Upper lobe of left lung (tissue), 6 donors: ENCODE measurements at places on chromosomes 1 and 21. TPM values are rescaled to one million over a fixed set of nuclear protein-coding genes. Genes with fewer than 3 reads are reported as not detected.

The KRTAP13-1 gene
- not detected for total RNA-seq

DNA sequence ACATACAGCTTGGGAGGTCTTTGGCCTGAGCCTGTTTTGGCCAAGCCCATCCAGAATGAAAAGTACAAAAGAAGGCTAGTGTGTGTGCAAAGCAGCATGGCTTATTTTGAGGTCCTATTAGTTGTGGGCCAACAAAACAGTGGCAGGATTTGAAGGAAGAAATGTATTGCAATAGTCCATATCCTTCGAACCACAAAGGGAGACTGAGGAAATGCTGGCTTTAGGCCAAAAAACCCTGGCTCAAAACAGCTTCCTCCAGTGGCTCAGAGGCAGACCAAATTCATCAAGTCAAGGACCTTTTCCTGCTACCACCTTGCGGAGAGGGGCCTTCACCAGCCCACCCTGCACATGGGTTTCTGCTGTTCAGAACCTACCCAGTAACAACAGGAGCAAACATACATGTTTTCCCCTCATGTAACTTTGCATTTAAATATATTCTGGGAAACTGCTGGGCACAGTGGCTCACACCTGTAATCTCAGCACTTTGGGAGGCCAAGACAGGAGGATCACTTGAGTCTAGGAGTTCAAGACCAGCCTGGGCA, 43.3 kb downstream of the VPS26C start:
- no peaks in the 10 kb centered on the region for H3K27me3 ChIP-seq
- H3K4me3 ChIP-seq = no peak overlapping the region
- H3K36me3 ChIP-seq = peaks cover 8% of the 10 kb centered on the region
- no peak overlapping the region for H3K27ac ChIP-seq
- H3K4me1 ChIP-seq = peaks cover 8% of the 10 kb centered on the region

DNA sequence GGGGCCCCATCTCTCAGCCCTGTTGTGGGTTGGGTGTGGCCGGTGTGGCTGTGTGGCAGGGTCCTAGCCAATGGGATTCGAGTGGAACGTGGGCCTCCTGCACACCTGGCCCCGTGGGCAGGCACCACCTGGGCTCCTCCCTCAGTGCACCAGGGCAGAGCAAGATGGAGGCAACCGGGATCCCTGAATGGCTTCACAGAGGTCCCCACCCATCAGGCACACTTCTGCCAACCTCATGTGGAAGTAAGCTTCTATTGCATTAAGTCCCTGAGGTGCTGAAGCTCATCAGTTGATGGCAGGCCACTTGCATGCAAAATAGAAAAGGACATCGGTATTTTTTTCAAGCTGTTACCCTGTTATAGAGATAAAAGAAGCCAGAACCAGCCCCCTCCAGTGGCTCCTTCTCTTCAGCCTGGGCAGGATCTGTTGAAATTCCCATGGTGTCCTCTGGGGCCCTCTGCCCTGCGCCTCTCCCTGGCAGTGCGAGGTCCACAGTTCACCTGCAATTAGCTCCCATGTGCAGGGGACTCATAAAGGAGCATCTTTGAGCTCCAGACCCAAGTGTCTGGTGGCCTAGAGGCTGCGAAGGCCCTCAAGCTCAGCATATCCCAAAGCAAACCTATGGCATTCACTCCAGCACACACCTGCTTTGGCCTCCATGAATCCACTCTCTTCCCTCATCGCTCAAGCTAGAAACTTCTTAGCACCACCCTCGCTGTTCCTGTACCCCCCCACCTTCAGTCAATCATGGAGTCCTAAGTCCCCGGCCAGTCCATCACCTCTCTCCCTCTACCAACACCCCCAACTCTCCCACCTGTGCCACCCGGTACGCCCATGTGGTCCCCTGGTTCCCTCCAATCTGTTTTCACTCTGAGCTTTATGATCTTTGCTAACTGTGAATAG, 2.1 kb upstream of the SLC45A1 start:
- H3K36me3 ChIP-seq = no peaks in the 10 kb centered on the region
- H3K4me3 ChIP-seq = no peak overlapping the region
- no peak for DNase-seq
- H3K27me3 ChIP-seq = no peaks in the 10 kb centered on the region
- H3K27ac ChIP-seq = peak overlapping the region; percentile 4

GRCh38 chr1:214446772-214447556, 104.4 kb downstream of the PTPN14 start:
- H3K4me3 ChIP-seq = no peak overlapping the region
- DNase-seq = no peak
- H3K27ac ChIP-seq = no peak overlapping the region

- peaks cover 47% of the 10 kb centered on the region for H3K4me1 ChIP-seq
- no peaks in the 10 kb centered on the region for H3K27me3 ChIP-seq
- DNase-seq = no peak
- no peaks in the 10 kb centered on the region for H3K36me3 ChIP-seq
- H3K27ac ChIP-seq = peak overlapping the region; percentile 31
These were observed 36.7 kb downstream of the ATP2B4 start for GRCh38 chr1:203663294-203663693.

The DMBX1 gene
- not detected for total RNA-seq

The CLDN8 gene
- not detected for total RNA-seq

The WDR64 gene
- total RNA-seq = 0.20 TPM
